NCI-H774 (cell line): ENCODE measurements at places on chromosomes 5 and 9.

DNA sequence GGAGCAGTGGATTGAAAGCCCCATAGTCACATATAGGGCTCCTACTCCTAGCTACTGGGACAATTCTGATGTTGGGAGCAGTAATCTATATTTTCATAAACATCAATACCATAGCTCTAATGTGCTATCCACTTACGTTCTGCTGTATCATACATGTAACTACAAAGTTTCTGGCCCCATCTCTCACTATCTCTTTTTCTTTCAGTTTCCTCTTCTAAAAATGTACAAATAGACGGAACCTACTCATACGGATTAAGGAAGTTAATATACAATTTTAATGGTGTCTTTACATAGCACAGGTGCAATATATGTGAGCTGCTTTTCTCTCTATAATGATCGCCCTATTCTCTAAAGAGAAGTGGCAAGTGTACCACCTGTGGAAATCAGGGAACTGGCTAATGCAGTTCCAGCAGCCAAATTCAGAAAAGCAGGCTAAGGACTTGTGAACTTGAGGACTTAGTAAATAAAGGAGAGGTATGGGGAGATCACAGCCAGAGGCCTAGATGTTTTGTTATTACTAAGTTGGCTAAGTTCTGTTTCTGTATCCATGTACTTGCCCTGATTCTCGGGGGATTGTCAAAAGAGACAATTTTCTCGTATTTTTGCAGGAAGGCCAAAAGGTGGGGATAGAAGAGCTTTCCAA lies 1021.9 kb downstream of the CDH12 start:
- no peak for DNase-seq

GRCh38 chr5:137207023-137207760 lies 291.9 kb downstream of the SPOCK1 start:
- DNase-seq: no peak

GRCh38 chr9:74281674-74282073 lies 215.5 kb upstream of the RORB start:
- no peak for DNase-seq

DNA sequence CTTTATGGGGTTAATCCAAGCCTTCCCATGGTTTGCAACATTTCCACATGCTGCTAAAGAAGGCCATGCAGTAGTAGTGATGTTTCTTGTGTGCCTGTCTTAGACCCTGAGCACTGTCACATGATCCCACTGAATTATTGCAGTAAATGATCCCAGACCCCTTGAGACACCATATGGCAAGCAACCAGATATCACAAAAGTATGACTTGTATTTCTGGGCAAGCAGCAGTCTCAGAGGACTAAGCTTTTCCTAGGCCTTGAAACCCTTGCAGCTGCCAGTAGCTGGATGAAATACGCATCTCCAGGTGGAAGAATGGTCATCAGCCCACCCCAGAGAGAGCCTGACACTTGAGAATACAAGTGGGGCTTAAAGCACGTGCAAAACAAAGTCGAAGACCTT lies 41.8 kb downstream of the CDO1 start:
- DNase-seq: no peak

DNA sequence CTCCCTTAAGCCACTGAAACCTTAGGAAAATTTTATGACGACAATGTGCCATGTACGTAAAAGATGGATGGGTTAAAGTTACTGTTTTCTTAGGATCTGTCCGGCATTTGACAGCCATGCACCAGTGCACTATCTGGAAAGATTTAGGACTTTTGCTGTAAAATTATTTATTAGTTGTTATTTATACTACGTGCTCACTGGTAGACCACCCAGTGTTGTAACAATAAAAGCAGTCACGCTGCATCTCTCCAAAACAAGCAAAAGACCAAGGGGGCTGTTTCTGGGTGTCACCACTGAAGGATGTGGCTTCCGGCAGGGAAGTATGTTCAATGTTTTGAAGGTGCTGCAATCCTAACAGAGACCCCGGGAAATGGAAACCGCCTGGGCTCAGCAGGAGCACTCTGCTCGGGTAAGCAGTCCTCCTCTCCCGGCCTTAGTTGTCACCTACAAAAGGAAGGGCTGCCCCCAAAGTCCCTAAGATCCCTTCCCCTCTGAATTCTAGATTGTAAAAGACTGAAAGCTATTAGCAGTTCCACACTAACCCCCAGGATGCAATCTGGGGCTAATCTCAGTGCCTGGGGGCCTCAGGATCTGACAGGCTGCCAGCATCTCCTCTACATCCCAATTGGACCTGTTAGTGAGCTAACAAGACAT lies 38.6 kb downstream of the SAXO1 start:
- no peak for DNase-seq

DNA sequence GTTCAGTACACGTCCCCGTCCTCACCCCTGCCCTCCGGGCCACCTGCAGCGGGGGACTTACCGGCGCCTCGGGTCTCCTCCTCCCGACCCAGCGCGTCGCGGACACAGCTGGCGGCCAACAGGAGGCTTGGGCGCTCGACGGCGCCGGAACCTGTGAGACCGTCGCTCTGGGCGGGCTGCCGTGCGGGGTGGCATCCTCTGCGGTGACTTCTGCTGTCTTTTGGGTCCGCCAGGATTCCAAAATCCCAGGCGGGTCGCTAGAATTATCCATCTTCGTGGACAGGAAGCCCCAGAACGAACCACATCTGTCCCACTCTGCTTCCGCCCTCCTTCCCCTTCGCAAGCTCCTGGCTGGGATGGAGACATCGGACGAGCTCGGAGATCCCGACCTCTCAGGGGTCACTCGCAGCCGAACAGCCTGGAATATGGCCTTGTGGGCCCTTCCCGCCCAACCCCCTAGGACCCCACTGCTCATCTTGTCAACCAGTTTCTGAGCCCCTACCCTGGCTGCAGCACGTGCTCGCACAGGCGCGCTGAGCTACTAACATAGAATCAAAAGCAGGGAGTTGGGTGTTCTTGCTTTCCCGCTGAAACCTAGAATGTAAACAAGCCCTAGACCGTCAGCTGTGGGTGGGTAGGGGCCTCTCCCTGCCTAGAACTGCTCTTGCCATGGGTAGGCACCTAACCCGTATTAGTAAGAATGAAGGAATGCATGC lies 947 bp upstream of the MARCHF3 start:
- no peak for DNase-seq

- no peak for DNase-seq
Measured at GRCh38 chr5:106311230-106311915, 1359.4 kb downstream of the EFNA5 start.

DNA sequence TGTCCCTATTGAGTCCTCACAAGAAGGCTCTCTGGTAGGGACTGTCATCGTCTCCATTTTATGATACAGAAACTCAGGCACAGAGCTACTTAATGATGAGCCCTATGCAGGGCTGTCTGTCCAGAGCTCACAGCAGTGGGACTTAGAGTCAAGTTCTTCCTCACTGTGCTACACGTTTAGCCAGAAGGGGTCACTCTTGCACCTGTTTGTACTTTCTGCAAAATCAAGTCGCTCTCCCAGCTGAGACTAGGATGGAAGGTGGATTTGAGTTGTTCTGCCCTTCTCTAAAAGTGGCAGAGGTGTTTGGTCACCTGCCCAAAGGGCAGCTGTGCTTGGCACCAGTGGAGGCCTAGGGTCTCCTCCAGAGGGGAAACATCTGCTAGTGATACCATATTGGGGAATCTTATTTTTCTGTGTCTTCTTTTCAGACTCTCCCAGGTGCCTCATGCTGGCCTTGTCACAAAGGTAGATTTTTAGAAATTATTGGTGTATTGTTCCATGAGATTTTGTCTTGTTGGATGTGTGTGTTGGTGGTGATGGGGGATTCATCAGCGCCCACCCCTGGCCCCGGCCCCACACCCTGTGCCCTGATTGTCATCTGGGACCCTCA lies 104.2 kb downstream of the PPARGC1B start:
- peak; percentile 54 for DNase-seq

GRCh38 chr9:130681769-130682420 lies 11.7 kb upstream of the EXOSC2 start:
- DNase-seq: no peak

DNA sequence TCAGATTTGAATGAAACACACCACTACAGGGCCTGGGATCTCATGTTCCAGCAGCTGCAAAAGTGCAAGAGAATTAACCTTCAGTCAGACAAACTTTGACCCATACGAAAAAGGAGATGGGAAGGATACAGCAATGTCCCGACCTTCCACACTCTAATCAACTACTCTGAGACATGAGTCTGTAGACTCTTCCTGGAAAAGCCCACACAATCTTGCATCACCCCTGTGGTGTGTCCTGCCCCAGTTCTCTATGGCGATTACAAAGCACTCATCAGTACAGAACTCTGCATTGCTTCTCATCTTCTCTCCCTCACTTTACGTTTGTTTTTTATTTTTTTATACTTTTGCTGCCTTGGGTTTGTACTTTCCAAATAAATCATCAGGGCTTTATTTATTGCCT lies 241.0 kb upstream of the KIF2A start:
- no peak for DNase-seq

- DNase-seq: no peak
Measured at GRCh38 chr9:134933076-134933659, 15.5 kb upstream of the FCN1 start.

- peak; percentile 48 for DNase-seq
Measured at GRCh38 chr9:121698627-121699570, 47.5 kb downstream of the DAB2IP start.

DNA sequence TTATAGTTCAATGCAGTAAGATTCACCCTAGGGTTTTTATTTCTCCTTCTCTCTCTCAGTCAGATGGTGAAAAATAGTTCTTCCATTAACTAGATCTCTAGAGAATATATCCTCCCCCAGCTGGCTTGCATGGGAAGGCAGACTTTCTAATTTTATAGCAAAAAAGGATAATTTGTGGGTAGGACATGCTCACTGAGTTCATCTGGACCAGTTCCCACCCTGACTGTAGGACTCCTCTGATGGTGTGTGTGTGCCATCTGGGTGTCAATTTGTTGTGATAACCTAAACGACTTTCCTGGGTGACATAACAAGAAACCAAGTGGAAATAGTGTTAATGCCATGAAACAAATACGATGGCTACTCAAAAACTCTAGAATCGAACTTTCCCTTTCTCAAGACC lies 44.9 kb downstream of the APBA1 start:
- DNase-seq: no peak

- DNase-seq: no peak
Measured at GRCh38 chr5:65927503-65928321, 1.3 kb downstream of the ERBIN start.

DNA sequence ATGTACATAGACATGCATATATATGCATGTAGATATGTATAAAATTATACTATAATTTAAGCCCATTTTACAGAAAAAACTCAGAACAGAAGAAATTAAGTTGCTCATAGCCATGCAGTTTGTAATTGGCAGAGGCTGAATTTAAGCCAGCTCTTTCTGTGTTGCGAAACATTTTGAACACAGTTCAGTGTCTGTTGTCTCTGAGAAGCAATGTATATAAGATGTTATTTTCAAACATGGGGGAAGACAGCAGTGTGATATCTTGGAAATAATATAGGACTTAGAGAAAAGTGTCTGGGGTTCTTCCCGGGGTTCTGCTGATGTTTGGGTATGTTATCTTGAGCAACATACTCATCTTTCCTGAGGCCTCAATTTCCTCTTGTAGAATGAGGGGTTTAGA lies 37.6 kb downstream of the SVEP1 start:
- no peak for DNase-seq

DNA sequence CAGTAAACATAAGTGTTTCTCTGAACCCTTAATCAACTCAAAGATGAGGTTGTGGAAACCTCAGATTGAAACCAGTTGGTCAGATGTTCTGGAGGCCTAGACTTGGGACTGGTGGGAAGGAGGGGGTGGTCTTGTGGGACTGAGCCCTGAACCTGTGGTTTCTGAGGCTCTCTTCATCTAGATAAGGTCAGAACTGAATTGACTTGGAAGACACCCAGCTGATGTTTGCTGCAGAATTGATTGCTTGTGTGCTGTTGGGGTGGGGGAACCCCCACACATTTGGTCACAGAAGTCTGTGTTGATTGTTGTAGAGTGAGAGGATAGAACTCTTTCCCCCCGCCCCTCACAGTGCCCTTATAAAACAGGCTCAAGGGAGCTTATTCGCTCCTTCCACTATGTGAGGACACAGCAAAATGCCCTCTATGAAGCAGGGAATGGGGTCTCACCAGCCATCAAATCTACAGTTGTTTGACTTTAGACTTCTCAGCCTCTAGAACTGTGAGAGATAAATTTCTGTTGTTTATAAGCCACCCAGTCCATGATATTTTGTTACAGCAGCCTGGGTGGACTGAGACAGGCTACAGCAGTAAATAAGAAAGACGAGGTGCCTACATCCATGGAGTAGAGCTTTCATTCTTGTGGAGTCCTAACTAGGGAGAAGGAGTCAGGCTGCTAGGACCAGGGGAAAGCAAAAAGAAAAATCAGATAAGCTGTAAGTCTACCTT lies 25.7 kb upstream of the UGCG start:
- no peak for DNase-seq

DNA sequence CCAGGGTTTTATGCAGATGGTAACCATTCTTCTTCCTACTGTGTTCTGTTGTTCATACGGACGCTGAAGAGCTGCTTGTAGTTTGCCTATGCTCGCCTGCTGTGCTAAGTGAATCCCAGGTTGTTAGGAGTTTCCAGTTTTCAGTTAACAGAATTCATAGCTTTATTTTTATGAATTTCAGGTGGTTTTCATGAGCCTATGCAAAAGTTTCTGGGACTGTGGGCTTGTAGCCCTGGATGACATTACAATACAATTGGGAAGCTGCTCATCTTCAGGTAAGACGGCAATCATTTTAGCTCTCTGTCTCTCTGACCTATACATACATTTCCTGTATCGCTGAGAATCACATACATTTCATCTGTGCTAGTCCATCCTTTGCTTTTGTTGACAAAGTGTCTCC lies 90.3 kb upstream of the SMC5 start:
- DNase-seq: no peak

DNA sequence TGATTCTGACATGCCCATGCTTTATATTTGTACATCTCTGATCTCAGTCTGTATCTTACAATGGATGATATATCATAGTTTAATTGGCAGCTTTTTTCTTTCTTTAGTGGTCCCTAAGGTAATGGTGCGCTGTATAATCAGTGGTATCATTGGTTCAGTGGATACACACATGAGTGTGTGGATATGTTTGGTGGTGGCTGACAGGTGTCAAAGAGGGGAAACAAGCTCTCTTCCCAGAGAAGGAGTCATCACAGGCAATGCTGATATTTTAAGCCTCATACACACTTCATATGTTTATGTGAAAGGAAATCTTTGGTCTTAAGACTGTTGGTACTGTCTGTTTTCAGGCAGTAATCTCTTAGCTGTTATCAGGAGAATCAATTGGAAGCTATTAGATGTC lies 52.1 kb upstream of the KIAA1958 start:
- no peak for DNase-seq

GRCh38 chr9:106314476-106314875 lies 548.5 kb upstream of the ZNF462 start:
- no peak for DNase-seq

DNA sequence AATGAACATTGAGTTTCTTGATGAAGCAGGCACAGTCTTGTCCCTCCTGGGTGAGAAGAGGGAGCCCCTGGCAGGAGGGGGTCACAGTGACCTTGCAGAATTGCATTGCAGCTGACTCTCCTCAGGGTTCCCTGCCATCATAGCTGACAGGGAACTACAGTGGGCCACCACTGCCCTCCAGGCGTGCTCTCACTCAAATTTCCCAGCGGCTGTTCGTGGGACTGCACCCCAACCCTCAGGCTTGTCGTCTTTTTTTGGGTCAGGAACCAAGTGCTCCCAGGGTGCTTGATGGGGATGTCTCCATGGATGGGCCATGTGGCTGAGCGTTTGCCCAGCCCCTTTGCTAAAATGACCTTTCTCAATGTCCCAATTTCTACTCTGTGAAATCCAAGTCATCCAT lies 215.8 kb downstream of the MELK start:
- no peak for DNase-seq
